GM23338 (cell line): ENCODE measurements at places on chromosomes 12 and 14. TPM values are rescaled to one million over a fixed set of nuclear protein-coding genes. Genes with fewer than 3 reads are reported as not detected.

- no peak for DNase-seq
Observed at GRCh38 chr14:101075025-101075800, 171.7 kb upstream of the RTL1 start.

GRCh38 chr14:101736071-101736470 lies 25.4 kb upstream of the PPP2R5C start:
- DNase-seq, result no peak

GRCh38 chr12:118053071-118053985 lies 7.7 kb downstream of the WSB2 start:
- no peak for DNase-seq

DNA sequence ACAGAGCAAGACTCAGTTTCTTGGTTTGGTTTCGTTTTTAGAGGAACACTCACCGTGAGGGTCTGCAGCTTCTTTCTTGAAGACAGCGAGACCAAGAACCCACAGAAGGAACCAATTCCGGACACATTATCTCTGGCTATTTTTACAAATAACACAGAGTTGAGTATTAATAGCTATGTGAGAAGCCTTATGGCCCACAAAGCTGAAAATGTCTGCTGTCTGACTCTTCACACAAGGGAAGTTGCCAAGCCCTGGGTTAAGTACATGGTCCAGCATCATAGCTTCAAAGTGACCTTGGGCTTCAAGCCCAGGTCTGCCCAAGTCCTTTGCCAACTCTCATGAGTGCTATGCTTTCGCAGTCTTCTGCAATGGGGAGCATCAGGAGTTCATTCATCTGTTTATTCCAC lies 2.6 kb upstream of the LGMN start:
- DNase-seq, result no peak

DNA sequence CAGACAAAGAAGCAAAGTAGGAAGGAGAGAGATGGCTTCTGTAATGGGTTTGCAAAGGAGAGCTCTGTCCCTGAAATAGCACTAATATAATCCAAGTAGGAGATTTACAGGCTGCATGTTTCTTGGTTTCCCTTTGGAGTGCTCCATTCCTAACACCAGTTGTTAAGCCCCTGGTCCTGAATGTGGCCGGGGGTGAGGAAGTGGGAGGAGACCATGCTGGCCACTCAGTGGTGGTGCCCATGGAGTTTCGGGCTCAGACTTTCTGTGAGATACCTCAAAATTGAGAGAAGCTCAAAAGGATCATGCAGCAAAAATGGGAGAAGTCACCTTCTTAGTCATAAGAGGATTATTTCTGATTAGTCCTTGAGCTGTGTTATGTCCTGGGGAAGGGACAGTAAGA lies 88.5 kb downstream of the DAD1 start:
- no peak for DNase-seq

GRCh38 chr14:91388551-91388975 lies 29.1 kb downstream of the CCDC88C start:
- no peak for DNase-seq

DNA sequence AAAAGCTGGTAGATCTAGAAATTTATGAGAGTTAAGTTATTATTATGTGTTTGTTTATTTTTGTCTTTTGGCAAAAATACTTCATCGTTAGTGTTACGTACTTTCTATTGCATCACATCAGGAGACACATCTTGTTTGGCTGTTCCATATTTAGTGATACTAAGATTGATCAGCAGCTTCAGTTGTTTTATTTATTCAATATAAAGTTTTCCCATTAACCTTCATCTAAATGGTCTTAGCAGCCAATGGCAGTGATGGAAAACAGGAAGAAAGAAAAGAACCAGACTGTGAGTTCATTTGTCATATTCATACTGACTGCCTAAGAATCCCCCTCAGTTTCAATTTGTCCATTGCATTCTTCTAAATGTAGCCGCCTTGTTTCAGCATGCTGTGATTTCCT lies 122.3 kb downstream of the METTL25 start:
- DNase-seq, result no peak

Gene LRRC10
- not detected in 2 replicates for total RNA-seq
